H7 (cell line): ENCODE measurements at places on chromosomes 4 and X.

- no peak for DNase-seq
Measured at GRCh38 chr4:73776321-73776729, 36.0 kb downstream of the CXCL8 start.

- DNase-seq: no peak
Measured at GRCh38 chrX:69371159-69371558, 133.0 kb upstream of the NALF2 start.

GRCh38 chr4:40628888-40629287 is 776 bp downstream of the RBM47 start:
- DNase-seq: no peak

- DNase-seq: no peak
Measured at GRCh38 chr4:86927843-86928395, 6.9 kb upstream of the AFF1 start.

DNA sequence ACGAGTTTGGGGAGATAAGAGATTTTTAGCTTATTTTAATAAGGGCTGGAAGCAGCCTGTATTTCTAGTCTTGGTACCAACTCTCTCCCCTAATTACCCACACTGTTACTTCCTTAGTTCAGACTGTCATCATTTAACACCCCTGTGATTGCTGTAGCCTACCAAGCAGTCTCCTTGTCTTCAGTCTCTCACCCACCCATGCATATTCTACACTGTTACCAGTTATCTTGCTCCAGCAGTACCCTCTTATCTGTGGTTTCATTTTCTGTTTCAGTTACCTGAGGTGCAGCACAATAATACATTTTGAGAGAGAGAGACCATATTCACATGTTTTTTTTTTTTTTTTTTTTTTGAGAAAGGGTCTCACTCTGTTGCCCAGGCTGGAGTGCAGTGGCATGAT is 80.2 kb downstream of the DIAPH2 start:
- DNase-seq: no peak
